ENCODE measurements at places on chromosomes 5 and 9.
A peak's percentile ranks its signal among the peaks of the same experiment; 100 is the strongest.

GRCh38 chr5:62143268-62144229 is 162.5 kb upstream of the KIF2A start:
- DNase-seq, result peak; percentile 33

DNA sequence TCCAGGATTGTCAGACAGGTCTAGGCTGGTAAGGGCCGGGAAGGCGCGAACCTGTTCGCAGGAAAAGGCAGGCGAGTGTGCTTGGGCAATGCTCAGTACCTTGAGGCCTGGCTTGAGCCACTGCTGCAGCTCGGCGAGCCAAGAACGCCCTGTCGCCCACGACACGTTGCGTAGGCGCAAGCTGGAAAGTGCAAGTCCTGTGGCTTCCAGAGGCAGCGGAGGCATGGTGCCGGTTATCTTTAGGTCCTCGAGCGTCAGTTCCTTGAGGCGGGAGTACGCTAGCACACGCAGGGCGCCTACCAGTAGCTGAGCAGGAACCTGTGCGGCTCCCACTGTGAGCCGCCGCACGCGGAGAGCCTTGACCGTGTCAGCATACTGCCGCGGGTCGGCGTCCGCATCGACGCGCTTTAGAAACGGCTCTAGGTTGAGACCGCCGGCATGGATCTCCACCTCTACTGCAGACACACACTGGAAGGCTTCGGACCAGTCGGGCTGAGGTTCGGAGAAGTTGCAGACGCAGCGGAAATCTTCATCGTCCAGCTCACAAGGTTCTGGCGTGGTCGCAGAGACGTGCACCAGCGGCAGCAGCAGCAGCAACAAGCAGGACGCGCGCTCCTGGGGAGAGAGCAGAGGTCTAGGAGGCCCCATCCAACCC is 482 bp downstream of the CD14 start:
- no peak for DNase-seq

- peak; percentile 58 for DNase-seq
Measured at GRCh38 chr9:71604197-71605063, 163.9 kb downstream of the CEMIP2 start.

DNA sequence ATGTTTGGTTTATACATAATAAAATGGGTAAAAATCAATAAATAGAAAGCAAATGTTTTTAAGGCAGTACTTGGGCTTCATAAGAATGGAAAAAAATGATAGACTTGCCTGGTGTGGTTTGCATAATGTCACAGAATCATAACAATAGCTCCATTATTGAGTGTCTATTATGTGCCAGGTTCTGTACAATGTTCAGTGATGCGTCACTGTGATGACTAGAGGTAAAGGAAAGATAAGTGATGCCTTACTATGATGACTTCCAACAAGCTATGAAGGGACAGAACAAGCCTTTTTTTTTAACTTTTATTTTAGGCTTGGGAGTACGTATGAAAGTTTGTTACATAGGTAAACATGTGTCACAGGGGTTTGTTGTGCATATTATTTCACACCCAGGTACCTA is 128.8 kb downstream of the TMC1 start:
- DNase-seq, result no peak

- DNase-seq, result no peak
Measured at GRCh38 chr5:58493141-58493540, 1.9 kb downstream of the GAPT start.

GRCh38 chr5:108515517-108516105 is 133.7 kb upstream of the FBXL17 start:
- DNase-seq, result no peak

DNA sequence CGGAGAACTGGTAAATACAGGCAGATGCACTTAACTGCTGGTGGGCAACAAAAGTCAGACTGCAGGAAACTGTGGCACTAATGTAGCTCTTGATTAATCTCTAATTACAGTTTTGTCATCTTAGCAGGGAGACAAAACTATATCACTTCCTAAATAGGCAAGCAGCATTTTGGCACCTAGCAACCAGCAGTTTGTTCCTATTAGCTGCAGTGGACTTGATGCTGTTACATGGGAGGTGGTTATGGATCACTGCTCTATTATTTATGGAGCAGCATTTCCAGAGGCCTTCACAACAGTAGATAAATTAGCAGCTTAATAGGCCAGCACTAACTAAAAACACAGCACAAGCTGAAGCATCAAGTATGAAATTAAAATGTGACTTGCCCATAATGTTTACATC is 518.3 kb upstream of the ITGA1 start:
- DNase-seq, result peak; percentile 99

DNA sequence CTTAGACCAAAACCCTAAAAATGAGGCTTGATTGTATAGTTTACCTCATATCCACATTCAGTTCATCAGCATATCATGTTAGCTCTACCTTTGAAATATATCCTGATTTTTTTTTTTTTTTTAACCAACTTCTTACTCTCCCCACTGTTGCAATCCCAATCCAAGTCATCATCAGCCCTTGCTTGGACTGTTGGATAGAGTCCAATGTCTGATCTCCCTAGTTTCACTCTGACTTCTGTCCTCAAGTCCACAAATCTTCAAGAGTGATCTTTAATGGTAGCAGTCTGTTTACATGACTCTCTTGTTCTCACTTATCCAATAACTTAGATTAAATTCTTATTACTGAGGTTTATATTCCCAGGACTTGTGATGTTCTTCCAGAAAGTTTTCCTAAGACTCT is 30.8 kb downstream of the NAA35 start:
- DNase-seq, result no peak

GRCh38 chr5:125409861-125410536 is 663.6 kb upstream of the ZNF608 start:
- DNase-seq, result no peak

DNA sequence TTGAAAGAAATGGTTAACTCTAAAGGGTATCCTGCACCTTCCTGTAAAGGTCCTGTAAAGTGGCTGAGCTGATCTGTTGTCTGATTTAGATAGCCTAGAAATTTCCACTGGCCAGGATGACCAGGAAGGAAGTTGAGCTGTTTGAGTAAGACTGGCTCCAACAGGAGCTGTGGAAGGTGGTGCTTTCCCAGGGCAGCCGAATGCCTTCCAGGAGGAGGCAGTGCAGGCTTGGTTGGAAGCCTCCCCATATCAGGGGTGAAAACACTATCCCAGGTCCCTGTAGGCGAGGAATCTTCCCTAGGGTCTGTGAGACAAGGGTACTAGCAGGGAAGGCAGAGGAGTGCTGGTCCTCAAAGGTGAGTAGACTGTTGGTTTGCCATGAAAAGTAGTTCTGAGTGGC is 98.4 kb downstream of the LIX1 start:
- DNase-seq, result no peak

- DNase-seq, result no peak
Measured at GRCh38 chr5:139027150-139027549, 152.0 kb upstream of the LRRTM2 start.

DNA sequence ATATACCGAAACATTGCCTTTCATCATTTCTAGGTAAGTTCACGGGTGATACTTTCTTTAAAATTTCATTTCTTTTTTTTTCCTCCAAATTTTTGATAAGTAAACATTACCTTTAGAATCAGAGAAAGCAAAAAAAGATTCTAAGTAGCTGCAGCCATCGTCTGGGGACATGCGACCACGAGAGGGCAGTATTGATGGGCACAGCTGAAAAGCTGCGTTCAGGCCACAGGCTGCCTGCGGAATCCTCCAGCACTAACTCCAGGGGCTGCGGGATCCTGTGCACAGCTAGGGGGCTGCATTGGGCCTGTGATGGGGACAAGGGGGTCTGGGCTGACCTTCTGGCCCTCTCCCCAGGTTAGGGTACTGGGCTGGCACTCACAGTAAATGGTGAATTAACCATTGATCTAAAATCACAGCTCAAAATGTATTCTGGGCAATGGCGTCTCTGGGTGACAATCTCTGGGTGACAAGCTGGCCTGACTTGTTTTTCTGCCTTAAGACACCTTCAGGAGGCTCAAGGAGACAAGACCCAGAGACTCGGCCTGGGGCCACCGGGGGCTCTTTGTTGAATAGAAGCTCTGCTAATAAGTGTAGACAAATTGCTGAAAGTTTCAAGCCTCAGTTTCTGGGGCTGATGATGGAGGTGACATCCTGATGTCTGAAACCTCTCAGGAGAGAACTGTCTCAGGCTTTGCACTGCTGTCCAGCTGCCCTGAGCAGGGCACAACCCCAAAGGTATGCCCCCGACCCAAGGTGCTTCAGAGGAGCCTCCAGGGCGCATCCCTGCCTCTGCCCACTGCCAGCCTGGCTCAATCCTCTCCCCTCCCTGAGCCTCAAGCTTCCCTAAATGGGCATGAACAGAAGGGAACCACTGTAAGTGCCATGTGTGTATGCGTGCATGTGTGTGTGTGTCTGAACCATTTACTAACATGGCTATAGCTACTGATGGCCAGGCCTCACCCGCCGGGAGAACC is 44.3 kb upstream of the SARDH start:
- DNase-seq, result peak; percentile 63

DNA sequence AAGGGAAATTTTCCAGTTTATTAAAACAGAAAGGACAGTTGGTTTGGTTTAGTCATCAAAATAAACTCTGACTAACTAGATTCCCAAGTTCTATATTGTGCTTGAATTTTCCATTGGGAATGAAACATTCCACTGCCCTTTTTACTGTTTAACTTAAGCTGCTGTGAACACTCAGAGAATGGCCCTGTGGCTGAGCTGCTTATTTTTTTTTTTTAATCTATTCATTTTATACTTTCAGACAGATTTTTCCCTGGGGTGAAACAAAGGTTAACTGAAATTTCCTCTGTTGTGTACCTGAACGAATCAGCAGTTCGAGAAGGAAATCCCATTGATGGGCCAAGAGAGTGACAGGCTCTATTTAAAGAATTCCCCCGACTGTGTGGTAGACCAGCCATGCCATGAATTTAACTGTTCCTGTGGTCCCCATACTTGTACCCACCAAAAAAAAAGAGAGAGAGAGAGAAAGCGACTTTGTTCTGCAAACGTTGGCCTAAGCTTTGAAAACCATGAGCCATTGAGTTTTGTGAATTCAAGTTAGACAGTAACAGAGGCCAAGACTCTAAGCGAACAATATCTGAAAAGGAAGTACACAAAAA is 138.7 kb upstream of the GRHPR start:
- DNase-seq, result no peak

GRCh38 chr5:4995014-4995413 is 145.1 kb upstream of the ADAMTS16 start:
- no peak for DNase-seq

DNA sequence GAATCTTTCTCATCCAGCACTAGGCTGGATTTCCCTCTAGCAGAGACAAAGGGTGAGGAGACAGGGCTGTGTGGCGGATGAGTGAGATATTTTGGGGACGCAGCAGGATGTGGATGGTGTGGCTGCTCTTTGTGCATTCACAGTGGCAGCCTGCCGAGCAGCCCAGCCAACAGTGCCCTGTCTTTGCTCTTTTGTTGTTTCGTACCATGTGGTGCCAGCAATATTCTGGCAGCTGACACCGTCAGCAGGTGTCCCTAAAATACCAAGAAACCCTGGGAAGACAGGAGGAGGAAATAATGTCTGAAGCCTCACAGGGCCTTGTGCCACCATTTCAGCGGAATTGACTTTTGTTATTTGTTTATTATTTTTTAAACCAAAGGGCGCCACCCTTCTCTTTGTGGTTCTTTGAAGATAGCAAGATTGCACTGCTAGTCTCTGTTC is 141.4 kb downstream of the CCDC192 start:
- peak; percentile 55 for DNase-seq

- DNase-seq, result no peak
Measured at GRCh38 chr5:15483351-15484097, 16.5 kb upstream of the FBXL7 start.

DNA sequence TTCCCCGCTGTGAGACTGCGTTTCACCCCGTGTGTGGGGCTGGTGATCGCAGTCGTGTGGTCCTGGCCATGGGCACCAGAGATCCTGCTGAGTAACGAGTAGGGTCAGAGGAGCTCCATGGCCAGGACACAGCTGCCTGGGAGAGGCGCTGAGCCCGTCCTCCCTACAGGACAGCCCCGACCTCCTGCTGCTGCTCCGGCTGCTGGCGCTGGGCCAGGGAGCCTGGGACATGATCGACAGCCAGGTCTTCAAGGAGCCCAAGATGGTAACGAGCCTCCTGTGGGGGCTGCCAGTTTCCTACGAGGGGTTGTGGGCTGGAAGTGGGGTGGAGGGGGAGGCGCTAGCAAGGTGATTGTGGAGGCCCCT is 11.0 kb downstream of the NELFB start:
- DNase-seq, result no peak

DNA sequence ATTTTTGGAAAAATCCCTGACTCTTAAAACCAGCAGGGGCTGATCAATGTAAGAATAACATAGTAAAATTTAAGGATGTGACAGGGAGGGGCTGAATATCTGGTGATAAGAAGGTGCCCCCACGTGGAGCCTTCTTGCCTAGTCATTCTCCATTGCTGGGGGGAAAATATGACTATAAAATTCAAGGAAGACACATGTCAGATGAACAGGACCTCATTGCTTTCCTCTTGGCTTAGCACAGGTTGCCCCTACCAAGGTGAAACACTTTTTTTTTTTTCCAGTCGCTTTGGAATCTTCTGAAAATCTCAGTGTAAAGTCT is 310.9 kb downstream of the EFNA5 start:
- DNase-seq, result no peak

GRCh38 chr5:39211773-39212172 is 7.6 kb downstream of the FYB1 start:
- no peak for DNase-seq

DNA sequence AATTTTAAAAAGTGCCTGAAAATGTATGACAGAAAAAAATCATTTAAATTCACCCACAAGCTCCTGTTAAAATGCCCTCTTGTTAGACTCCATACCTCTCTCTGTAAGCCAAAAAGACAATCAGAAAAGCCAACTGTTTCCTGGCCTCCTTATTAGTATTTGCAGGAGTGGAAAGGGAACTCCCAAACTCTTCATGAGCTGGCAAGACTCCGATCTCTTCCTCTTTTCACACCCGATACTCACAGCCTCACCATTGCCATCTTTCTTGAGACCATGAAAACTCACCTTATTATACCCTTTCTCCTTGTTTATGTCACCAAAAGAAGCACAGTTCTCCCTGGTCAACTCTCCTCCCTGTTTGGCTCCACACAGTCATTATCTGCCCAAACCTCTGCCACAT is 197.8 kb downstream of the DMAC1 start:
- DNase-seq, result no peak

GRCh38 chr5:10452768-10453331 is 11.2 kb downstream of the ROPN1L start:
- peak; percentile 82 for DNase-seq

DNA sequence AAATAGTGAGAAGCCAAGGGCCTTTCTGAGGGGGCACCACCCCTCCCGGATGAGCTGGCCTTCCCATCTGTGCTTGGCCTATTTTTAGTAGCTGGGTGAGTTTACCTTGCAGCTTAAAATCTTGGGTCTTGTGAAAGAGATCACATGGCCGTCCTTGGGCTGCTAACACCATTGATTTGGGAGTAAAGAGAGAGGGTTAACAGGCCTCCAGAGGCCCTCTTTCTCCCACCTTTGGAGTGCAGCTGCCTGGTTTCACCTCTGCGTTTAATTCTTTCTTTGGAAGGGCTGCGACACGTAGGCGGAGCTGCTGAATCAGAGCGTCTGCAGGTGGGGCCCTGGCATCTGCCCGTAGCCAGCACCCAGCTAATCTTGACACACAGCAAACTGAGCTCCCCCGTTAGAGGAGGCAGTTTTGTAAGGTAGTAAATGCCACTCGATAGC is 12.8 kb downstream of the OLFM1 start:
- DNase-seq, result no peak

GRCh38 chr9:134619448-134619982 is 22.1 kb upstream of the COL5A1 start:
- DNase-seq, result no peak
